Fibroblast of the aortic adventitia (primary cell): ENCODE measurements at places on chromosomes 12 and 14. TPM values are rescaled to one million over a fixed set of nuclear protein-coding genes. Genes with fewer than 3 reads are reported as not detected.
A peak's percentile ranks its signal among the peaks of the same experiment; 100 is the strongest.

The YARS2 gene
- 10.3 and 24.6 TPM in 2 replicates for total RNA-seq

The WSCD2 gene
- not detected in 2 replicates for total RNA-seq

DNA sequence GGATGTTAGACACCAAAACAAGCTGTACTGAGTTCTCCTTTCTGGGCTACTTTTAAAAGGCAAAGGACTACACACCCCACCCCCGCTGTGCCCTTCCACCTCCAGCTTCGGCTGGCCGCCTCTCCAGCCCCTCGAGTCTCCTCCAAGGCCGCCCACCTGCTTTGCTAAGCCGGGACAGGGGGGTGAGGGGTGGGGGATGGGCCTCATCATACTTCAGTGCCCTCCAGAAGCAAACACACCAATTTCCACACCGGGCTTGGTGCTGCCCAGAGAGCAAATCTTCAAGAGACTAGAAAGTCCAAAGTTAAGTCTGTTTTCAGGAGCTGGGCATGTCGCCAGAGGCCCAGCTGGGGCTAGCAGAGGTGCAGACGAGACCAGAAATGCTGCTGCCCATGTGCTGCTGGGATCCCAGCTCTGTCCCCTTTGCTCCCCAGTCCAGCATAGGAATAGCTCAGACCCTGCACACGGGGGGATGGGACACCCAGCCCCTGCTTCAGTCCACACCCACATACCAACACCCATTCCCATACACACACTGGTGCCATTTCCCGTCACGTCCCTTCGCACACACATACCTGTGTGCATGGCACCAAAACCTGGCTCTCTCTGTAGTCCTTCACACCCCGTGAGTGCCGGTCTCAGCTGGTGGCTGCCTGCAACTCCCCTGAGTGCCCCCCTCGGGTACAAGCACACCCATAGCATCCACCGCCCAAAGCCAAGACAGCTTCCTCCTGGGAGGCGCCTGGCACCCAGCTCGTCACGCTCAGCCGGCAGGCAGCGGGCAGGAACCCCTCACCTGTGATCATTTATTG is 1.0 kb downstream of the SLC6A12 start:
- DNase-seq, result peak; percentile 5

DNA sequence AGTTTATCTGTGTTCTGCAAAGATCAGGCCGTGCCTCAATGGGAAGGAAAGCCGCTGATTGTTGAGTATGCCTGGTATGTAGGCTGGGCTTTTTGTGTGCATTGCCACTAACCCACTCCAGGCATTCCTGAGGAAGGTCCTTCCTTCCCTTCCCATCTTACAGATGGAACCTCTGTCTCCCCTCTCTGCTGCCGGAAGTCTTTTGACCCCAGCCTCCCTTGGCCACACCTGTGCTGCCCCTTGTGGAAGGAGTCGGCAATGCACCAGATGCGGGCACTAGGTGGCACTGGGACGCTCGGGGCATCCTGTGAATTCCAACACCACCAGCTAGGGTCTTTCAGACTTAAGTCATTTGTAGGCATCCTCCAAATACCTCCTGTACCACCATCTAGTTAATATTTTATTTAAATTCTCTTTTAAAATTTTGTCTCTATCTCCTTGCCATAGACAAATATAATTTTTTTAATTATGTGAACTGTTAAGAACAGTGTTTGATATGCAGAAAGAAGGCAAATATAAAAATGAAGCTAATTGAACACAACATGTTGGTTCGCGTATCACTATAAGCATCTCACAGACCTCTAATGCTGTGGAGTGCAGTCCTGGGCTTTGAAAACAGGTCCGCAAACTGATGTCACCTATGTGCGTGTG is 99.6 kb downstream of the RIN3 start:
- DNase-seq, result no peak

The NOS1 gene
- not detected in 2 replicates for total RNA-seq

The KRT73 gene
- not detected in 2 replicates for total RNA-seq

DNA sequence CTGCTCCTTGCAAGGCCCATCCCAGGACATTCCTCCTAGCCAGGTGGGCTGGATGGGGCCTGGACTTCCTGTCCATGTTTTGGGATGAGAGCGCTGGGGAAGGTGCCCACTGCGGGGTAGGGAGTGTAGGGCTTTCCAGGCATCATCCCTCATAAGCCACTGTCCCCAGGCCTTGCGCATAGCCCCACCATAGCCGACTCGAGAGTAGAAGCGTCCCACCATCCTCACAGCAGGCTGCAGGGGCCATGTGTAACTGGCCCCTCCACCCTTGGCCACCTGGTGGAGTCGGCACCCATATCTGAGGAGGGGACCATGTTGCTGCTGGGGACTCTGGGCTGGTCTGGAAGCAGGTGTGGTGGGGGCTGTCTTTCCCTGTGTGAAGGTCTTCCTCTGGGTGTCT is 30.5 kb downstream of the SH2B3 start:
- DNase-seq, result no peak

The ETFBKMT gene
- 4.9 and 6.2 TPM in 2 replicates for total RNA-seq

DNA sequence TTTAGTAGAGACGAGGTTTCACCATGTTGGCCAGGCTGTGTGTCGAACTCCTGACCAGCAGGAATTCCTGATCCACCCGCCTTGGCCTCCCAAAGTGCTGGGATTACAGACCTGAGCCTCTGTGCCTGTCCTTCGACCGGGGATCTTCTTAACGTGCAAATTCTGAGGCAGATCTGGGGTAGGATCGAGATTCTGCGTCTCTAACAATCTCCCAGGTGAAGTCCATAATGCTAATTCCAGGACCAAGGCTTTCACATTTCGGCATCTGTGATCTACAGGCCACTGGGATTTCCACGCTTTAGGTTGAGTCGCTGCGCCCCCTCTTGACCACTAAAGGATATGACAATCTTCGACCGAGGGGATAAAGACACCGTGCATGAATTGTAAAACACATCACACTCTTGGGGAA is 24.8 kb downstream of the FOS start:
- DNase-seq, result peak; percentile 83

The DHH gene
- 0.41 TPM in 1 of 2 replicates, not detected in the other for total RNA-seq

DNA sequence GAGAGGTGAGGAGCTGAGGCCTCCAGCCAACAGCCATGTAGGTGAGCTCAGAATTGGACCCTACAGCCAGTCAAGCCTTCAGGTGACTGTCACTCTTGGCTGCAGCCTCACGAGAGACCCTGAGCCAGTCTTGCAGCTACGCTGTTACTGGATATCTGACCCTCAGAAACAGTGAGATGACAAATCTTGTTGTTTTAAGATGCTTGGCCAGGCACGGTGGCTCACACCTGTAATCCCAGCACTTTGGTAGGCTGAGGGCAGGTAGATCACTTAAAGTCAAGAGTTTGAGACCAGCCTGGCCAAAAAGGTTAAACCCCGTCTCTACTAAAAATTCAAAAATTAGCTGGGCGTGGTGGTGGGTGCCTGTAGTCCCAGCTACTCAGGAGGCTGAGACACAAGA is 6.2 kb downstream of the PLEK2 start:
- DNase-seq, result no peak

- no peak for DNase-seq
These were observed 293.5 kb upstream of the RTL1 start for GRCh38 chr14:101196795-101197590.

The SLC2A14 gene
- total RNA-seq, result not detected in 2 replicates

DNA sequence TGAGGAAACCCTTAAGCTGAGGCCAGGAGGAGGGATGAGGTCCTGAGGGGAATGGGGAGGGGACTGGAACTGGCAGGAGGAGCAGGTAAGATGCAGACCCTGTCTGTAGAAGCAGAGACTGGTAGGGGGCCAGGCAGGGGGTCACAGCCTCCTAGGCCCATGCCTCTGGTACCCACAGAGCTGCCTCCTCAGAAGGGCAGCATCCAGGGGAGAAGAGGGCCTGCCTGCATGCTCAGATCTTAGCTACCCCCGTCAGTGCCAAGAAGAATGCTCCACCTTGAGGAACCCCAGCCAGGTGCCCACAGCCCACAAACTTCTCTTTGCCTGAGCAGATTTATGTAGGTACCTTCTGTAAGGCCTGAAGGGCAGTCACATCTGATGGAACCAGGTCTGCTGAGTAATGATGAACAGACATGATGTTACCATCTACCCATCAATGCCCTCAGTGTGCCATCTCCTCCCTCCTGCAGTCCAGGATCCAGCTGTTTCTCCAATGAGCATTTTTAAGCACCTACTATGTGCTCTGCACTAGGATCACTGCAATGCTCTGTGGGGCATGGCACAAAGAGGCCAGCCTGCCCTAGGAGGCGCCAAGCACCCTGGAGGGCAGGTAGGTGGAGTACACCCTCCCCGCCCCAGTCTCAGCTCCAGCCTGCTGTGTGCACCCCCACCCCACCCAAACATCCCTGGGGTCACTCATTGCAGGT is 24.8 kb upstream of the ZFP36L1 start:
- DNase-seq, result no peak

The DAO gene
- not detected in 2 replicates for total RNA-seq

DNA sequence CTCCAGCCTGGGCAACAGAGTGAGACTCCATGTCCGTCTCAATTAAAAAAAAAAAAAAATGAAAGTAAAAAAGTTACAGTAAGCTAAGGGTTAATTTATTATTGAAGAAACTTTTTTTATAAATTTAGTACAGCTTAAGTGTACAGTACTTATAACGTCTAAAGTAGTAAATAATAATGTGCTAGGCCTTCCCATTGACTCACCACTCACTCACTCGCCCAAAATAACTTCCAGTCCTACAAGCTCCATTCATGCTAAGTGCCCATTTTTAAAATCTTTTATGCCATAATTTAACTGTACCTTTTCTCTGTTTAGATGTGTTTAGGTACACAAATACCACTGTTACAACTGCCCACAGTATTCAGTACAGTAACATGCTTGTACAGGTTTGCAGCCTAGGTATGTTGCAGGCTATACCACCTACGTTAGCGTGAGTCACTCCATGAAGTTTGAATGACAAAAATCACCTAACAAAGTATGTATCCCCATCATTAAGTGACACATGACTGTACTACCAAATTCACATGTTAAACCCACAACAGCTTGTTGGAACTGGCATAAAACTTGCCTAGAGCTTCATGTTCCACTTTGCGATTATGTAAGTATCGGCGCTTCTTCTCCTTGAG is 10.7 kb downstream of the KANSL2 start:
- DNase-seq, result peak; percentile 27

The LRTM2 gene
- not detected in 2 replicates for total RNA-seq

GRCh38 chr12:28517101-28517500 is 326.8 kb downstream of the CCDC91 start:
- DNase-seq, result no peak

- DNase-seq, result peak; percentile 22
These were observed 632.8 kb downstream of the DIO2 start for GRCh38 chr14:79578470-79578869.

GRCh38 chr14:103448097-103448496 is 62.9 kb downstream of the MARK3 start:
- no peak for DNase-seq

GRCh38 chr14:87628129-87628528 is 364.9 kb downstream of the GALC start:
- peak; percentile 89 for DNase-seq

DNA sequence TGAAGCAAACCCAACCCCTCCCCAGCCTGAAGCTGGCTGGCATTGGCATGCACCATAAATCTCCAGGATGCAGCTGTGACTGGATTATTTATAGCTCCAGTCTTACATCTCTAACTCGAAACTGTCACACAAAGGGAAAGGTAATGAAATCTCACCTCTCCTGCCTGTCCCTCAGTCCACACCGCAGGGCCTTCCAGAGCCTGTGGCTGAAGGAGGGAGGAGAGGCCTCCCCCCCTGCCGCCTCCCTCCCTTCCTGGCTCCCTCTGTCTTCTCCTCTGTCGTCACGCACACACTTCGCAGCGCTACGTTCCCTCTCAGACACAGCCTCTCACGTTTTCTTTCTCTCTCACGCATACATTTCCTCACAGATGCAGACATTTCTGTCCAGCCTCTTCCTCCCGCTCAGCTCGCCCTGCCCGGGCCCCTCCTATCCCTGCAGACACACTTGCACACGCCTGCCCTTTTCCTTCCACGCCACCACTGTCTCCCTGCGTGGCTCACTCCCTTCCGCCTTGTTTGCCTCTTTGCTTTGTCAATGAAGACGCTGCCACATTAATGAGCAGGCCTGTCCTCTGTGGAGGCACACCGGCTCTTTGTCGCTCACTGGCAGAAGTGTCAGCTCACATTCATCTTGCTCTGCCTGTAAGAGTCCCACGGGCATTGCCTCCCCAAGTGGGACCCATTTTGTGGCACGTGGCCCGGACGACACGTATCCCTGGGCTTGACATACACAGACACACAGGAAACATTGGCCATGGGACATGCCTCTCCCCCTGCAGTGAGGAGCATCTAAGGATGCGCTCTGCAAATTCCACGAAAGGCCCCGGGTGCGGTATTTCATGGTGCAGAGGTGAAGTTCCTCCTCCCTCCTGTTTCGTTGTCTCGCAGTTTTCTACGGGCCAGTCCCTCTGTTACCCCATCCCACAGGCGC is 27.9 kb downstream of the IRF2BPL start:
- DNase-seq, result peak; percentile 76

GRCh38 chr12:25829192-25829591 is 129.3 kb upstream of the RASSF8 start:
- peak; percentile 100 for DNase-seq

DNA sequence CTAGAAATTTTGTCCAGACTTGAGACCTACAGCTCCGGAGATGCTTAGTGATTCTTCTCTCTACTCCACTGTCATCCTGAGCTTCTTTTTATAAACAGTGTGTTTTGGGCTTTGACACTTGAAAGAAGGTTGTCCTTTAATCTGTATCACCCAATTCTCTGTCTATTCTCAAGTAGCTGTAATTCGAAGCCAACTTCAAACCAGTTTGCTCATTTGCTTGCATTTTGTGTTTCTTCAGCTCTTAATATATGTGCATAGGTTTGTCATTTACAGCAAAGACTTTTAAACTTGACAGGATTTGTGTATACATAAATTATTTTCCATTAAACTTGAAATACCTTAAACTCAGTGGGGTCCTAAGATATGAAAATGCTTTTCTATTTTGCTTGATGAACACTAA is 16.4 kb upstream of the MYBPC1 start:
- DNase-seq, result no peak

The CCDC175 gene
- total RNA-seq, result not detected in 2 replicates

The OAS2 gene
- 2.0 and 3.7 TPM in 2 replicates for total RNA-seq

GRCh38 chr12:103771466-103771865 is 69.6 kb downstream of the NT5DC3 start:
- peak; percentile 53 for DNase-seq
